ENCODE measurements at places on chromosomes 3 and 15.
A peak's percentile ranks its signal among the peaks of the same experiment; 100 is the strongest.

DNA sequence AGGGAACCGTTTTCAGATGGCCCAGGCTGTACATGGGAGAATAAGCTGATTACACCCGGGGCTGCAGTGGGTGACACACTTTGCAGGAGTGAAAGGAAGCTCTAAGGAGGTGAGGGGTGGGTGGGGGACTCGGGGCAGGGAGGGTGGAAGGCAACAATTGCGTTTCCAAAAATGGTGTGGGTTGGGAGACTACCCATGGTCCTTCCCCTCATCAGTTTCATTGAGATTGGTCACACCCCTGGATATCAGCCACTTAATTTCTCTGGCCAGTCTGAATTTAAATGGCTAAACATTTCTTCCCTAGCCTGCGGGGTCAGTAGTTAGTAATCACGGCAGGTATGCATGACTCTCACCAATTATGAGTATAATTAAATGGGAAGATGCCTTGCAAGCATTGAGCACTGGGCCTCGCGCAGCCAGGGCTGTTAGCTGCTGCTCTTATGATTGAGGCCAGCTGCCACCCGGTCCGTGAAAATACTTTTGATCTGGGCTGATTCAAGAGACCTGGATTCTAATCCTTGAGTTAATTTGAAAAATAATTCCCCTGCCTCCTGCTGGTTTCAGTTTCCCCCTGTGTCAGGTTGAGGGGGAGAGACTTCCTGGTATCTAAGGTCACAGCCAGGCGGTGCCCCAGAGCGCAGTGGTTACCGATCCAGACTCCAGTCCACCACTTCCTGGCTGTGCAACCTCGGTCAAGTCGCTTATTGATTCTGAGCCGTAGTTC is 23.3 kb downstream of the SLC6A6 start:
- DNase-seq: no peak

DNA sequence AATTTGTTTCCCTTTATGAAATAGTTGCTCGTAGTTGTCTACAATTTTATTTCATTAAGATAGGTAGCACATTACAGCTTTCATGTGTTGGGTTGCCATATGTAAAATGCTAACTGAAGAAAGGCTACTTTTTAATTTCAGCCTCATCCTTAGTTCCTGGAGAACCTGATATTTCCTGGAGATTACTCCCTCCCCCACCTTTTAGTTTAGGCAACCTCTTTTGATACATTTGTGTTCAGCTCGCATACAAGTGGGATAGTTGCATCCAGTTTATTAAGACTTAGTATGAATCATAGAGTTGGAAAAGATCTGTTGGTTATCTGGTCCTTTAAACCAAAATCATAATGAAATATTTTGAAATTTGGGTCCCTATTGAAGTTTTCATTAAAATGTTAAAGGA is 6.0 kb downstream of the SETD5 start:
- DNase-seq: no peak

- peak; percentile 71 for DNase-seq
Measured at GRCh38 chr3:50588759-50589433, 19.6 kb downstream of the HEMK1 start.

DNA sequence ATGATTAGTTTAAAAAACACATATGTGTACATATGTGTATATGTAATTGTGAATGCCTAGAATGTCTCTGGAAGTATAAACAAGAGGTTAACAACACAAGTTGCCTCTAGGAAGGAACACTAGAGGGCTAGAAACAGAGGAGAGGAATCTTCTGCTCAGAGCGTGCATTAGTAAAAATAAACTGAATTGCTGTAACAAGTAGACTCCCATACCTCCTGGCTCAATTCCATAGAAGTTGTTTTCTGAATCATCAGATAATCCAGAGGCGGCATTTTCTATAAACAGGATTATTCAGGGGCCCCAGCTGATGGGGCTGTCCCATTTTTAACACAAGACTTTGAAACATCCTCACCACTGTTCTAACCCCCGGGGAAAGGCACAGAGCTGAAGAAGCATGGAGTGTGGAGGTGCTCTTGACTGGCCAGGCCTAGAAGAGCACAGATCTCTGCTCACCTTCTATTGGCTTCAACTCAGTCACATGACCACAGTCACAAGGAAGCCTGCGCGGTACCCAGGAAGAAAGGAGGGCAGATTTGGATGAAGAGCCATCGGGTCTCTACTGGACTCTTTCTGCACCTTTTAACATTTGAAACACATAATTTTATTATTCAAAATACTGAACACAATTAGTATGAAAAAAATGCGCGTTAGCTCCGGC is 145.7 kb downstream of the TLE3 start:
- DNase-seq: peak; percentile 44

DNA sequence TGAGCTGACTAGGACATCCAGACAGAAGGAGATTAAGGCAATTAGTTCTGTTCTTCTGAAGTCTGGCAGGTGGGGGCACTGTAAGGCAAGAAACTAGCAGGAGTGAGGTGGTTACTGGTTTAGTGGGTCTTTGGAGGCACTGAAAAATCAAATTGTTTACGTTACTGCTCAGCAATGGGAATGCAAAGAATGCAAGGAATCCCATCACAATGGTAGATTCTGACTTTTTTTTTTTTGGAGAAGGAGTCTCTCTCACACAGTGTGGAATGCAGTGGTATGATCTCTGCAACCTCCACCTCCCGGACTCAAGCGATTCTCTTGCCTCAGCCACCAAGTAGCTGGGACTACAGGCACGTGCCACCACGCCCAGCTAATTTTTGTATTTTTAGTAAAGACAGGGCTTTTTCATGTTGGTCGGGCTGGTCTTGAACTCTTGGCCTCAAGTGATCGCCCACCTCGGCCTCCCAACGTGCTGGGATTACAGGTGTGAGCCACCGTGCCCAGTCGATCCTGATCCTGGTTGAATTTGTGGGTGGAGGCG is 16.4 kb downstream of the FAM107A start:
- peak; percentile 77 for DNase-seq

DNA sequence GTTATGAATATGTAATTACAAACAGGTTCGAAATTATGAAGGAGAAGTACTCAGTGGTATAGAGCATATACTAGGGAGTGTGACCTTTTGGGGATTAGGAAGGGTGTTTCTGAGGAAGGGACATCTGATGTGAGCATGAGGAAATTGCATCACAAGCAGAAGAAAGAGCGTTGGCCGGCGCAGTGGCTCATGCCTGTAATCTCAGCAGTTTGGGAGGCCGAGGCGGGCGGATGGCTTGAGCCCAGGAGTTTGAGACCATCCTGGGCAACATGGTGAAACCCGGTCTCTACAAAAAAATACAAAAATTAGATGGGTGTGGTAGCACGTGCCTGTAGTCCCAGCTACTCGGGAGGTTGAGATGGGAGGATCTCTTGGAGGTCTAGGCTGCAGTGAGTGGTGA is 6.9 kb downstream of the CMTM7 start:
- DNase-seq: no peak

DNA sequence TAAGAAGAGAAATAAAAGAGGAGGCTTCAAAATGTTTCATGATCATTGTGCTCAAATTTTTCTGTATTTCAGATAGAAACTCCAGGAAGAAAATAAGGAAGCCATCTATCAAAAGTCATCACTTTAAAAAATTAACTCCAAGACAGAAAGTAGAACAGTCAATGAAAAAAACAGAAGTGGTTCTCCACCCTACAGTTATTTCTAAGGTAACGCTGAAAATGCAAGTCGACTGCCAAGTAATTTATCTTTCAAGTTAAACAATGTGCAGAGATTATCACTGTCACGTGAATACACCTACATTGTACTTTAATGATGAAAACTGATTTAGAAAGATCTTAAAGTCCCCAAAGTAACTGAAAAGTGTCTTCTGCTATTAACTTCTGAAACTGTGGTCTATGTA is 78.5 kb upstream of the SNRPA1 start:
- DNase-seq: no peak

Data from SJCRH30 (cell line).